ENCODE measurements at places on chromosomes 6 and 20. TPM values are rescaled to one million over a fixed set of nuclear protein-coding genes. Genes with fewer than 3 reads are reported as not detected.

GRCh38 chr20:39398656-39399055 is 436.5 kb downstream of the DHX35 start:
- DNase-seq: no peak

DNA sequence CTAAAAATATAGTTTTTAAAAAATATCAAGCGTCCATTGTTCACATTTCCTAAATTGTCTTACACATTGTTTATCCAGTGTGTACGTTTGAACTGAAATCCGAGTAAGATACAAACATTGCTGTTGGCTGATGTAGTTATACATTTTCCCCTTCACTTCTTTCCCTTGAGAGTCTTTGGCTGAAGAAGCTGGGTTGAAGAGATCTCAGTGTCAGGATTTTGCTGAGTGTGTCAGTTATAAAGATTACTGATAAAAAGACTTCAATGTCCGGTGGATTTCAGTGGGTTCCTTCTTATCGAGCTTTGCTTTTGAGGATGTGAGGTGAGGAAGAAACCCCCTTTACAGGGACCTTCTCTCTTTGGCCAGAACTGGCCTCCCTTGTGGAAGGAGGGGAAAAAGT is 20.5 kb downstream of the RFPL4B start:
- DNase-seq: no peak

DNA sequence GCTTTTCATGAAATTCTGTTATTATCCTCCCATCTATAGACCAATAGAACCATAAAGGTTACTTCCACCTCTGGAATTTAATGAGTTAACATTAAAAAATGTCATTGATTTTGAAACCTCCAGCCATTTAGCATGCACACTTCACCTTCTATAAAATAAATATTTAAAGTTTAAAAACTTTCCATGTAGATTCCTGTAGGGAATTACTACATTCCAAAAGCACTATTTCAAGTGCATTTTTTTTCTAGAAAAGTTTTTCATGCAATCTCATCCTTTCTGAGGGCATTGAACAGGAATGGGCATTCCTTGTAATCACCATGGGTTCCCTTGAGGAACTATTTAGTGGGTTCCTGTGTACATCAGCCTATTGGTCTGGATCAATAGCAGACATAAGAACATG is 253.8 kb upstream of the RIN2 start:
- DNase-seq: no peak

GRCh38 chr20:56381501-56381900 is 10.5 kb downstream of the AURKA start:
- DNase-seq: no peak

GRCh38 chr20:881051-881782 is 34.9 kb downstream of the ANGPT4 start:
- no peak for DNase-seq

DNA sequence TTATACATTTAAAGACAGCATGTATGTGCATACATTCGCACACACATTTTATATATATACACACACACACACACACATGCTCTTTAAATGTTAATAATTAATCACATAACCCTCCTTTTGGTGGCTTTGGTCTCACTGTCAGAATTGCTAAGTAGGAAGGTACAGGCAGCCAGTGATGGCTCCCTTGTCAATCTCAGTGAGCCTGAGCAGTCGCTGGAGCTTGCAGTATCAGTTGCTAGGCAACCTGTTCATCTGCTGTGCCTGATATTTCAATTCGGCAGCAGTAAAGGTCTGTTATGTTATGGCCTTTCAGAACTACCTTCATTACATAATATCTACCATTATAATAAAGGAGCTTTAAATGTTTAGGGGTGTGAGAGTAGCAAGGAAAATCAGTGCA is 374.3 kb downstream of the LMBRD1 start:
- no peak for DNase-seq

DNA sequence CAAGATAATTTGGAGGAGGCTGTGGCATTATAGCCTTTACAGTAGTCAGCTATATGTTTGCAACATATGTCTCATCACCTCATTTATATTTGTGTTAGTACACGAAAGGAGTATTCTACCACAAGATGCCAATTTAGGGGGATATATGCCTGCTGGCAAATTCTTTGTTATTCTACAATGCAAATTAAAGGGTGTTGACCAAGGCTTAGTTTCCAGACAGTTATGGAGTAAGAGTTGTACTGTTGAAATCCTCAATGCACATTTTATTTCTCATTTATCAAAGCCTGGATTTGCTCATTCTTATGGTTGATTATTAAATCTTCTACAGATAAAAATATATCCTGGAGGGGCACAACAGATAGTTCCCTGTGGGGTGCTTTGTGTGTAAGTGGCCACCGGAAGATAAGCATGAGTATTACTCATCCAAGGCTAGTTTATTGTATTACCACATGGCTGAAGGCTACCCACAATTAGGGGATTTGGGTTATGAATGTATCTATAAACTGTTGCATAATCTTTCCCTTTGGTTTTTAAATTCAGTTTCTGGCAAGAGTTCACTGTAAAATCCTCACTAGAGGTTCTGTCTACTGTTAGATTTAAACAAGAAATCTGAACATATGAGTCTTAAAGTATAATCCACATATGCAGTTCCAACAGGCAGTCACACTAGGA is 9.0 kb downstream of the CST9 start:
- no peak for DNase-seq

- DNase-seq: no peak
Measured at GRCh38 chr20:17473659-17474058, 57.5 kb downstream of the BFSP1 start.

- no peak for DNase-seq
Measured at GRCh38 chr20:61845233-61845671, 220.4 kb downstream of the TAF4 start.

GRCh38 chr6:21185861-21186478 is 407.6 kb upstream of the SOX4 start:
- DNase-seq: no peak

DNA sequence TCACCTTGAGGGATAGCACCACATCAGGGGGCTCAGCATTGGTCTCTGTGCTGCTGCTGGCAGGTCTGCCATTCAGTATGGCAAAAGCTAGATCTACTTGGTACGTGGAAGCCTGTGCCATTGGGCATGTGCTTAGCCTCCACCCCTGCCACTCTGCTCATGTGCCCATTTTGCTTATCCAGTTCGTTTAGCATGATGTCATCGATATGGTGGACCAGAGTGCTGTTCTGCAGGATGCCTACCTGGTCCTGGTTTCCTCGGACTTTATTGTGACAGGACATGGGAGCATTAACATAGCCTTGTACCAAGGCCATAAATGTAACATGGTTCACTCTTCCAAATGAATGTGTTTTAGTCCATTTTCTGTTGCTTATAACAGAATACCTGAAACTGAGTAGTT is 67.4 kb upstream of the BMP6 start:
- no peak for DNase-seq

DNA sequence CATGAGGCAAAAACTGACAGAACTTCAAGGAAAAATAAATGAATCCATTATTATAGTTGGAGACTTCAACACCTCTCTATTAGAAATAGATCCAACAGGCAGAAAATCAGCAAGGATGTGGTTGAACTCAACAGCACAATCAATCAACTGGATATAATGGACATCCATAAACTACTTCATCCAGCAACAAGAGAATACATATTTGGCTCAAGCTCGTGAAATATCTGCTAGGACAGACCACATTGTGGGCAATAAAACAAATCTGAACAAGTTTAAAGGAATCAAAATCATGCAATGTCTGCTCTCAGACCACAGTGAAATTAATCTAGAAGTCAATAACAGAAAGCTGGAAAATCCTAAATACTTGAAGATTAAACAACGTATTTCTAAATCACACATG is 362.6 kb downstream of the CD109 start:
- no peak for DNase-seq

DNA sequence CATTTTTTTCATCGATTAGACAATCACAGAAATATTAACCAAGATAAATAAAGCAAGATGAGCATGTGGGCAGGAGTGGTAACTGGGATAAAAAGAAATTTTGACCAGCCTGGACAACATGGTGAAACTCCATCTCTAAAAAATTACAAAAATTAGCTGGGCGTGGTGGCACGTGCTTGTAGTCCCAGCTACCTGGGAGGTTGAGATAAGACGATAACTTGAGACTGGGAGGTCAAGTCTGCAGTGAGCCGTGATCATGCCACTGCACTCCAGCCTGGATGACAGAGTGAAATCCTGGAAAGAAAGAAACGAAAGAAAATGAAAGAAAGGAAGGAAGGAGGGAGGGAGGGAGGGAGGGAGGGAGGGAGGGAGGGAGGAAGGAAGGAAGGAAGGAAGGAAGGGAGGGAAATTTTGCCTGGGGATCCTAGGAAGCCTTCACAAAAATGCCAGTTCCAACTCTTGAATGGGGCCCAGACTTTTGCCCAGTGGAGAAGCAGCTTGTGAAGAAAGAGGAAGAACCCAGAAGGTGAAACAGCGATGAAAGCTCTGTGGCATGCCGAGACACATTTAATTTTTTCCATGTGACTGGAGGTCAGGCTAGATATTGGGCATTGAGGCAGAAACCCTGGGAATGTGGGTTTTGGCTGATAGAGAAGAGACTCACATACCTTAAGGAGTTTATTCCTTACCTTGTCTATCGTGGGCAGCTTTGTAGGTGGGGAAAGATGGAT is 20.3 kb downstream of the CCDC170 start:
- no peak for DNase-seq

GRCh38 chr20:63073738-63074065 is 66.9 kb upstream of the BHLHE23 start:
- no peak for DNase-seq

GRCh38 chr20:35699127-35699956 is at the start of the genes NFS1 and ROMO1:
TSS of gene NFS1 (minus strand) at chr20:35699352. CDS start at chr20:35699288, 64 bp downstream.
TSS of gene ROMO1 (plus strand) at chr20:35699405. CDS start at chr20:35699633, 228 bp downstream.
- DNase-seq: peak; percentile 96

DNA sequence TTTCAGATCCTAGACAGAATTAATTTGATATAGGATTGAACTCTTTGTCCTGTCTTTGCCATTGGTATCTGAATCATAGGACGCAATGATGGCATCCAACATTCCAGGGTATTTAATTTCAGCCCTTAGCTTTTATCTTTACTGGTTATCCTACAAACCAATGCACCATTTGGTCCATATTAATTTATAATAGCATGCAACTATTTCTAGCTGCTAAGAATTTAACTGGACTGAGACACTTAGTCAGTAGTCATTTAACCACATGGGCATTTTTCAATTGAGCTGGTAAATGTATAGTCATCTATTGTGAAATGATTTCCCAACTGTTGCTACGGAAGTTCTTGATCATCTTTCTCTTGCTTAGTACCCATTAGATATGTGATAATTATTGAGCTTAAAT is 141.1 kb downstream of the CD164 start:
- DNase-seq: no peak

GRCh38 chr6:39181333-39181732 is 47.9 kb downstream of the KCNK5 start:
- peak; percentile 65 for DNase-seq

DNA sequence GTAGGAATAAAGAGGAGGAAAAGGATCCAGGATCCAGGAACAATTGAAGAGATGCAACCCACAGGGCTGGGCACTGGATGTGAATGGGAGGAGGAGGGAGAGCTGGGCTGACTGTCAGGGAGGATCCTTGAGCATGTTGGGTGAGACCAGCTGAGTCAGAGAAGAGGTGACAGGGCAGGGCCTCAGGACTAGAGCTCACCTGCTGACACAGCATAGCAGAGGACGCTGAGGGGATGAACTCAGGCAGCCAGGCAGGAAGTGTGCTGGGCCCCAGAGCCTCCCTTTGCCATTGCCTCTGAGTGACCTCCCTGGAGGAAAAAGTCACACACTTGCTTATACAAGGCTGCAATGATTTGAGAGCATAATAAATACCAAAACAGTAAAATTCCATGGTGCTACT is 72.3 kb downstream of the ZNF133 start:
- DNase-seq: no peak

DNA sequence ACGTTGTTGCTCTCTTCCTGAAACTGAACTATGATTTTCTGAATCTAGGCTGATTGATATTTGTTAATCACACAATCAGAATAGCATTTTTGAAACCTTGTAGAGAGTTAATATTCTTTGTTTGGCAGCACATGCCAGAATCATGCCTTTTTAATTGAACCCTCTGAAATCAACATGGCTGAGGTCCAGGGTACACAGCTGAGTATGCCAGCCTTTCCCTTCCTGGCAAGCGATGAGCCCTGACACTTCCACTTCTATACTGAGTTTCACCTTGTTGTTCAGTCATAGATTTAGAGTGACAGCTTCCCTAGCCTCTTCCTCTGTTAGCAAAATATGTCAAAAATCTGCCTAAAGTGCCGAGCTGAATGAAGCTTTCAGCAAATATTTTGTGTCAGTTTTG is 6.8 kb downstream of the HDDC2 start:
- no peak for DNase-seq

GRCh38 chr20:62309947-62310756 is 7.4 kb downstream of the ADRM1 start:
- no peak for DNase-seq

GRCh38 chr20:20363434-20363798 is 4.5 kb upstream of the INSM1 start:
- no peak for DNase-seq

- no peak for DNase-seq
Measured at GRCh38 chr6:151269321-151269995, 29.7 kb downstream of the AKAP12 start.

DNA sequence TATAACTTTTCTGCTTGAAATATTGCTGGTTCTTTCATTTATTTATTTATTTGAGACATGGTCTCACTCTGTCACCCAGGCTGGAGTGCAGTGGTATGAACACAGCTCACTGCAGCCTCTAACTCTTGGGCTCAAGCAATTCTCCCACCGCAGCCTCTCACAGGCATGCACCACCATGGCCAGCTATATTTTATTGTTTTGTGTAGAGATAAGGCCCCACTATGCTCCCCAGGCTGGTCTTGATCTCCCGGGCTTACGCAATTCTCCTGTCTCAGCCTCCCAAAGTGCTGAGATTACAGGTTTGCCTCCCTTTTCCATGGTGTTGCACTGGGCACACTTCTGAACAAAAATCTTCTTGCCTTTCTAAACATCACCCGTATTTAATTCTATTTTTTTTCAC is 39.1 kb upstream of the RNGTT start:
- no peak for DNase-seq

- no peak for DNase-seq
Measured at GRCh38 chr6:99530627-99531026, 15.4 kb upstream of the USP45 start.

- no peak for DNase-seq
Measured at GRCh38 chr6:148591656-148592055, 155.2 kb upstream of the UST start.

GRCh38 chr20:18412221-18412901 is 54.5 kb downstream of the DZANK1 start:
- DNase-seq: no peak

ZNF292 gene
- 30.4 TPM for total RNA-seq

NRN1 gene
- total RNA-seq: 20.0 TPM

BPI gene
- not detected for total RNA-seq

MCCD1 gene
- not detected for total RNA-seq

SYNGAP1 gene
- 14.1 TPM for total RNA-seq

EPPIN gene
- total RNA-seq: not detected

OR2W1 gene
- not detected for total RNA-seq

FKBP1C gene
- not detected for total RNA-seq

PRICKLE4 gene
- 2.0 TPM for total RNA-seq

OPN5 gene
- total RNA-seq: not detected

MEP1A gene
- 0.35 TPM for total RNA-seq

RBL1 gene
- 5.3 TPM for total RNA-seq

AIF1 gene
- 60.1 TPM for total RNA-seq

CAGE1 gene
- total RNA-seq: not detected

FAM83C gene
- not detected for total RNA-seq

PBOV1 gene
- not detected for total RNA-seq

ARG1 gene
- 10.0 TPM for total RNA-seq

CLDN20 gene
- total RNA-seq: not detected

BPIFB1 gene
- not detected for total RNA-seq

Data from mesenteric fat pad (tissue), 1 donor.